Frontal cortex (tissue), 4 donors: ENCODE measurements at places on chromosomes 1 and 21. TPM values are rescaled to one million over a fixed set of nuclear protein-coding genes. Genes with fewer than 3 reads are reported as not detected.

Gene SHE
- 2.0 TPM for total RNA-seq

Gene LAMC2
- total RNA-seq: 2.0 TPM

DNA sequence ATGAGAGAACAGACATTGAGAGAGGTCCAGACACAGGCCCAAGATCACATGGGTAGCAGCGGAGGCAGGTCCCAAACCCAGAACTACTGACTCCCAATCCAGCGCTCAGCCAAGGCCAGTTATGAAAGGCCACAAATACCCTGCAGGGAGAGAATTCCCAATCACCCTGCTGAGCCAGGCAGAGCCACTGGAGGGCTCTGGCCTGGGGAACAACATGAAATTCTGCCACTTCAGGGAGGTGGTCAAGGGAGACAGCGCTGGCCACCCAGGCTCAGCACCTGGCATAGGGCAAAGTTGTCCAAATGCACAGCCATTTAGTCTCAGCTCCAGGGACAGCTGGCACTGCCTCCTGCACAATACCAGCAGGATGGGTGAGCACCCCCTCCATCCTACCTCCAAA is 27.5 kb downstream of the SLC9A1 start:
- no peak for DNase-seq

Gene C8A
- not detected for total RNA-seq

GRCh38 chr1:31368611-31369107 is 4.2 kb downstream of the FABP3 start:
- no peak for DNase-seq

GRCh38 chr1:212680680-212681389 is 18.8 kb downstream of the BATF3 start:
- DNase-seq: no peak

DNA sequence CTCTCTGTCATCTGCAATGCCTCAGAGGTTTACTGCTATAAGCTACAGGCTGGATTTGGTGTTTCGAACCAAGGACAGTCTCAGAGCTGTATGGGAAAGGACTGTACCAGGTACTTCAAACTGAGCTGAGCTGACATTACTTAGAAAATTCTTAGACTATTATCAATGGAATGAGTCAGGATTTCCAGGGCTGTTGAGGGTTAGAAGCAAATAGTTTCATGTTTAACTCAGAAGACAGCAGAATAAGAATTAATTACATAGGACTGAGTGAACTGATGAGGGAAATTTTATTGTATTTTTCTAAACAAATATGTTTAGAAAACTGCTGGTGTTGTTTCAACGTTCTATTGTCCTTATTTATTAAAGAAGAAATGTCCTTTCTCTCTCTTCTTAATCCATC is 74.3 kb upstream of the CAPZB start:
- DNase-seq: no peak

DNA sequence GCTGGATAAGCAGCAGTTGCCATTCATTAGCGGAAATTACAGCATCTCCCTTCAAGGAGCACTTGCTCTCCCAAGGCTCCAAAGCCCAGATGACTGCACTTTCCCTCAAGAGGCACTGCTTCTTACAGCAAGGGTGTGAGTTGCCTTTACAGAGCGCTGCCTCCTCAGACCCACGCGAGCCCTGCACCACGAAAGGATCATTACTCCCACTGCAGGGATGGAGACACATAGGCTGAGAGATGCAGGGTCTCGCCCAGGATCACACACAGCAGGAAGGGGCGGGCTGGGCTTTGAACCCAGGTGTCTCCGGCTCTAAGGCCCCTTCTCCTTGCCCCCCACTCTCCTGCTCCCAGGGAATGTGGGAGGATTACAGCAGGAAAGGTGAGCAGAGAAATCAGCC is 405.5 kb downstream of the MATN1 start:
- no peak for DNase-seq

DNA sequence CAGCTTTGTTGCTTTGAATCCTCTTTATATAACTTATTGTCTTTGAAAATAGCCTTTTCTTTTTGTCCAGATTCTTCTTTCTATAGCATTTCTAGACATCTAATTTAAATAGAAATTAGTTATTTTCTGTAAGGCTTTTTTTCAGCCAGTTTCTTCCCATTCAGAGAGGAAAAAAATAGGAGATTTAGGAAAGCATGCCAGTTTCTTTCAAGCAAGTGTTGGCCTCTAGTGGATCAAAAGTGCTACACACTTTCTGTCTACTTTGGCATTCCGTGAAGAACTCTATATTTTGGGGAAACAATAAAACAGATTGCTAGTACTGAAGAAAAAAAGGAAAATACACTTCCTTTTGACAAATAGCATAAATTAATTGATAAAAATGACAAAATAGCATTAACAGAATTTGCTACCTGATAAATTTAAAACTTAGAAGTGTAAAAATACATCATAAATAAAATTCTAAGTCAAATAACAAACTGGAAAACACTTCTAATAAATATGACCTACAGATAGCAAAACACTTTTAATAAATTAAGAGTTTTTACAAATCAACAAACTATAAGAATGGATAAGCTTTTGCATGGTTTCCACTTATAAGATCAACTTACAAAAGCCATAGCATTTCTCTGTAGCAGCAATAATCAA is 13.1 kb upstream of the EXO1 start:
- no peak for DNase-seq

DNA sequence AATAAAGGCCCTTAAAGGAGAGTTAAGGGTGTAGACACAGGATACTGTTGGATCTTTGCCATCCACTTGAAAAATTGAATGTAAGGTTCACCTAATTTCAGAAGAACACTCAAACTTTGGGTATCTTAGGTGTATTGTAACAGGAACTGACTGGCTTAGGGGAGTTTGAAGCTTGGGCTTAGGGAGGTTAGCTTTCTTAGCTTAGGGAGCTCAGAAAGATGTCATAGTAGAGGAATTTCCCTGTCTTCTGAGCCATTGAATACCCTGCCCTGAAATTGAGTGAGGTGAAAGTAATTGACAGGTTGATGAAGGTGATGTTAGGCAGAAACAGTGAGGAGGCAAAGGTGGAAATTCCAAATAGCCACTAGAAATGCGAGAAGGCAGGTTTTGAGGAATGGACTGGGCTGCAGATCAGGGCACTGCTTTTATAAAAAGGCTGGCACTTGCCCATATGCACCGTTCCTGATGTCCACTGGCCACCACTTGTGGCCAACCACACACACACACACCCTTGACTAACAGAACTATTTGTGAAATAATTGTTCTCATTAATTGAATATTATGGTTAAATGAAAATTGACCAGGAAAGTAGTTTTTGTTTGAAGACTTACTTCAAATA is 16.5 kb downstream of the BACH1 start:
- DNase-seq: no peak

DNA sequence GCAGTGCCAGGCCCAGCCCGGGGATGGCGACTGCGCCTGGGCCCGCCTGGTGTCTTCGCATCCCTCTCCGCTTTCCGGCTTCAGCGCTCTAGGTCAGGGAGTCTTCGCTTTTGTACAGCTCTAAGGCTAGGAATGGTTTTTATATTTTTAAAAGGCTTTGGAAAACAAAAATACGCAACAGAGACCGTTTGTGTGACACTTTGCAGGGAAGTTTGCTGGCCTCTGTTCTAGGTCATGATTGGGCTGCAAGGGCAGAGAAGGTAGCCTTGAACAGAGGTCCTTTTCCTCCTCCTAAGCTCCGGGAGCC is 719 bp downstream of the SOD1 start:
- no peak for DNase-seq

- DNase-seq: no peak
These were observed 13.2 kb downstream of the CNTN2 start for GRCh38 chr1:205056188-205056611.

- DNase-seq: no peak
These were observed 151.9 kb downstream of the NTPCR start for GRCh38 chr1:233102341-233102740.

DNA sequence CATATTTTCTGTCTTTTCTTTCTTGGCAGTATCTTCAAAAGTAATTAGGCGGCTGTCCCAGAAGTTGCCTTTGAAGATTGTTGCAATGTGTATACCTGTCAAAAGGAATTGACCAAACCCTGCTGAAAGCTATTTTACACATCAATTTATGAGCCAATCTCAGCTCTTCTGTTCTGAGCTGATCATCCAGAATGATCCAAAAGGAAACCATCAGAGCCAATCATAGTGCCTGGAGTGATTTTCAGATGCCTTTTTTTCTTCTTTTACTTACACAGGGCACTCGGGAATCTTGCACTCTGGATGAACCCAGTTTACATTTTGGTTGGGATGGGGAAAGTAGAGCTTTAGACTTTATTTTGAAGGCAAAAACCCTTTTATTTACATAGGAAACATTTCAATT is 21.8 kb upstream of the APOBEC4 start:
- no peak for DNase-seq

Gene DNAJC28
- total RNA-seq: 6.5 TPM

DNA sequence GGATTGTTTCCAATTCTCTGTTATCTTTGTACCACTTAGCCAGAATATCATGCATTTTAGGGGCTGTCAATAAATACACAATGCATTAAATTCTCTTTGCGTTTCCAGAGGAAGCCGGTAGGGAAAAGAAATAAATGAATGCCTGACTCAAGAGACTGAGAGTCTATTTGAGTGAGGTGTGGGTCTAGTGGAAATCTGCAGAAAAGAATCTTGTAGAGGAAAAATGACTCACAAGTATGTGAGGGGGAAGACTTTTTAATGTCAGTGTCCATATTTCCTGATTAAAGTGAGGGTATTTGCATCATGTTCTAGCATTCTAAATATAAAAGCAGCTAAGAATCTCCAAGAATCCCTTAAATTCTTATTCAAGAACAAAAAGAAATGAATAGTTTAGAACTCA is 271.1 kb downstream of the PTPRC start:
- DNase-seq: no peak

Gene AMY1A
- total RNA-seq: not detected

DNA sequence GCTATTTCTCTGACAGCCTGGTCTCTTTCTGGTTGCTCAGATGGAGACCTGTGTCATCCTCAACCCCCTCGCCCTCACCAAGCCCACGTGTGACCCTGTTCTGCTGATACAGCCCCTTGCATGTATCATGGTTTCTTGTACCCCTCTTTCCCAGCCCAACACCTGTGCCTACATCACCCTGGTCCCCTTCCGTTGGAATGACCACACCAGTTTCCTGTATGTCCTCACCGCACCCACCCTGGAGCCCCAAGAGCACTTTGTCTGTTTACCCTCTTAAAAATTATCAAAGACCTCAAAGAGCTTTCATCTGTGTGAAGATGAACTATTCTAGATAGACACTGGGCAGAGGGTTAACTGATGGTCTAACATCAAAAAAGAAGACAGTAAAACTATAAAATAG is 179.5 kb downstream of the GALNT2 start:
- DNase-seq: no peak

GRCh38 chr1:42372796-42373195 is 7.8 kb upstream of the RIMKLA start:
- DNase-seq: no peak

- no peak for DNase-seq
These were observed 25.5 kb upstream of the IL10 start for GRCh38 chr1:206797534-206798383.

Gene CELF3
- total RNA-seq: 33.0 TPM

- peak; percentile 23 for DNase-seq
These were observed 17.7 kb downstream of the CBR1 start for GRCh38 chr21:36087362-36088138.

Gene CFHR3
- not detected for total RNA-seq

GRCh38 chr1:64401285-64401684 is 68.6 kb upstream of the CACHD1 start:
- no peak for DNase-seq

- no peak for DNase-seq
These were observed 1.6 kb downstream of the NEGR1 start for GRCh38 chr1:72280711-72281110.

GRCh38 chr1:207223162-207223561 is 98.3 kb upstream of the CD55 start:
- no peak for DNase-seq

- no peak for DNase-seq
These were observed 12.6 kb downstream of the ZC3H12A start for GRCh38 chr1:37486680-37487618.

DNA sequence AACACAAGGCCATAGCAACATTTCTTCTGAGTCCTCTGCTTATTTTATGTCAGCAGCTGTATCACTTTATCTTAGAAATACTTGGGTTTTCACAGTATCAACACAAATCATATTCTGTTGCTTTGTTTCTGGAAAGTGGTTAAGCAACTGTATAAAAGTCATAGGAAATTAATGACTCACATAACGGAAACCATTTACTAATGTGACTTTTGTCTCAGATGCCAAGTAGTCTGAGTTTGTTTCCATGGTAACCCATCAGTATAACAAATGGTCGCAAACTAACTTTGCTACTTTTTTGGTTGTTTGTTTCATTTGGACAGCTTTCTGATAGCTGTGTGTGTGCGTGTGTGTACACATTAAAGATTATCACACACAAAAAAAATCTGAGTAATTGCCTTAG is 31.1 kb downstream of the EEIG2 start:
- DNase-seq: no peak

- no peak for DNase-seq
These were observed 31.4 kb upstream of the PCBP3 start for GRCh38 chr21:45611939-45612664.

DNA sequence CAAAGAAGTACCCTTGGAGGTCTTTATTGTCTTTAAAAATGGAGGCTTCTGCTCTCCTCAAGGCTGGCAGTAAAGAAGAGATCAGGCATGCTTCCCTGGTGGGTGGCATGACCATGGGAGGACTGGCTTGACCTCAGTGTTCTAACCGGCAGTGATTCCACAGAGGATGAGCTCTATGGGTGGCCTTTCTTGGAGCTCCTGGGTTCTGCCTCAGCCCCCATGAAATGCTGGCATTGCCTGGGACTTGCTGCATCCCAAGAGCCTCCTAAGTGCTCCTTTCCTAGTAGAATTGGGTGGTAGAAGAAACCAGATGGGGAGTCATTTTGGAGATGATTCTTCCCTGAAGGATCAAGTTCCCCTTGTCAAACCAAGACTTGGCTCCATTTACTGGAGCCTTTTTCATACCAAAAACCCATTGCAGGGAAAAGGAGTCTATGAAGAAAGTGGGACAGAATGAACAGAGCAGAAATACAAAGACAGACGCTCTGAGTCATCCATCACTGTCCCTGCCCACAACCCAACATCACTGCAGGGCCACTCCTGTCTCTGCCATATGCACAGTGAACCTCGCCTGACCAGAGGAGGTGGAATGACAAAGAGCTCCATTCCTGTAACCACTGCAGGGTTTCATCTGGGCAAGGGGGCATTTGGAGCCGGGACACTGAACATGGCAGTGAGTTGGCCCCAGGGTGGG is 42.4 kb downstream of the RIMS3 start:
- no peak for DNase-seq

Gene ALX3
- 0.41 TPM for total RNA-seq

Gene USH2A
- total RNA-seq: under 0.01 TPM

Gene TRIM58
- total RNA-seq: 3.3 TPM
